Activated effector memory CD4-positive, alpha-beta T cell treated with Interleukin-2 at 50 U/mL for 16 hours (primary cell): ENCODE measurements at places on chromosomes 2 and 18.
A peak's percentile ranks its signal among the peaks of the same experiment; 100 is the strongest.

- DNase-seq = no peak
Measured at GRCh38 chr2:45115181-45115580, 105.9 kb upstream of the SIX2 start.

- no peak for DNase-seq
Measured at GRCh38 chr2:109325570-109325969, 196.6 kb downstream of the SH3RF3 start.

- no peak for DNase-seq
Measured at GRCh38 chr2:168006498-168006897, 240.9 kb downstream of the STK39 start.

- no peak for DNase-seq
Measured at GRCh38 chr2:156625360-156626170, 189.4 kb downstream of the GPD2 start.

GRCh38 chr2:46095830-46096229, 201.4 kb upstream of the EPAS1 start:
- DNase-seq = no peak

GRCh38 chr2:54143780-54144179, 28.4 kb downstream of the ACYP2 start:
- no peak for DNase-seq

DNA sequence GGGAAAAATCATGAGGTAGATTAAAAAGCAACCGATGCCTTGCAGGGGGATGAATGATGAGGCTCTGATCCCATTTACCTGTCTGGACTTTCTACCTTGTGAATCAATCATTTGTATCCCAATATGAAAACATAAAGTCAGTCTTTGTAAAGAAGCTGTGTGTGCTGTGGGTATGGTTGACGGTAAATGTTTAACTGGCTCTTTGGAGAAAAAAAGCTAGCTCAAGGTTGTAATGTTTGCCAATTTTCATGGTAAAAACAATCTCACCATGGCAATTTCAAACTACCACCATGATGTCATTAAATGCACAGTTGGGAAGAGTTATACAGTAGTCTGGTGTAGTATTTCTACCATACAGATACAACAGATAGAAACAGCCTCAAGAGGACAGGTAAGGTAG, 14.6 kb downstream of the TTR start:
- DNase-seq = no peak

GRCh38 chr2:55164534-55165480, 67.3 kb downstream of the CLHC1 start:
- no peak for DNase-seq

DNA sequence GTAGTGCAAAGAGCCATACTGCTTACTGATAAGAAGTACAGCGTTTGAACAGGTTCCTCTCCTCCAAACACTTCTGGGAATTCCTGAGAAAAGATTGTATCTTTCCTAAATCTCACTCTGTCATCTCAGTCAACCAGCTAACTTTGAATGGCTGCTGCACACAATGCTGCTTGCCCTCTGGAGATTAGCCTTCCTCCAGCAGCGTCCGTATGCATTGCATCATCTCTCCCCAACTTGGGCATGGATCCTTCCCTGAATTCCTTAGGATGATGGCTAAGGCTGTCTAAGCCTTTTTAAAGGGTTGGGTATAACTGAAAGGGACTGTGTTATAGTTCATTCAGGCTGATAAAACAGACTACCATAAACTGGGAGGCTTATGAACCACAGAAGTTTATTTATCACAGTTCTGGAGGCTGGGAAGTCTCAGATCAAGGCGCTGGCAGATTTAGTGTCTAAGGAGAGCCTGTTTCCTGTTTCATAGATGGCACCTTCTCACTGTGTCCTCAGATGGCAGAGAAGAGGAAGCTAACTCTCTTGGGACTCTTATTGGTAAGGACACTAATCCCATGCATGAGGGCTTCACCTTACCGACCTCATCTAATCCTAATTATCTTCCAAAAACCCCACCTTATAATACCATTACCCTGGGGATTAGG, 105.3 kb downstream of the PAX3 start:
- no peak for DNase-seq

DNA sequence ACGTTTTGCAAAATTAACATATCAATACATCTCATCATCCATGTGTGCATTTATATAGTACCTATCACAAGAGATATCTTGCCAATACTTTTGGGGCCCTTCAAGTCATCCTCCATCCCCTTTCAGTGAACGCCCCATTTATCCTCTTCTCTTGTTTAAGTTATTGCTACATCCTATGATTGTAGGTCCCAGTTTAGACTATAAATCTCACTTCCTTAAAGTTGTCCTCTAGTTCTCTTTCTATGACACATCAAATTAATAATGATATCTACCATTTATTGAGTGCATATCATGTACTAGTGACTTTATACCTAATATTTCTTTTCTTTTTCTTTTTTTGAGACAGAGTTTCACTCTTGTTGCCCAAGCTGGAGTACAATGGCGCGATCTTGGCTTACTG, 28.8 kb upstream of the FBXO11 start:
- DNase-seq = no peak

DNA sequence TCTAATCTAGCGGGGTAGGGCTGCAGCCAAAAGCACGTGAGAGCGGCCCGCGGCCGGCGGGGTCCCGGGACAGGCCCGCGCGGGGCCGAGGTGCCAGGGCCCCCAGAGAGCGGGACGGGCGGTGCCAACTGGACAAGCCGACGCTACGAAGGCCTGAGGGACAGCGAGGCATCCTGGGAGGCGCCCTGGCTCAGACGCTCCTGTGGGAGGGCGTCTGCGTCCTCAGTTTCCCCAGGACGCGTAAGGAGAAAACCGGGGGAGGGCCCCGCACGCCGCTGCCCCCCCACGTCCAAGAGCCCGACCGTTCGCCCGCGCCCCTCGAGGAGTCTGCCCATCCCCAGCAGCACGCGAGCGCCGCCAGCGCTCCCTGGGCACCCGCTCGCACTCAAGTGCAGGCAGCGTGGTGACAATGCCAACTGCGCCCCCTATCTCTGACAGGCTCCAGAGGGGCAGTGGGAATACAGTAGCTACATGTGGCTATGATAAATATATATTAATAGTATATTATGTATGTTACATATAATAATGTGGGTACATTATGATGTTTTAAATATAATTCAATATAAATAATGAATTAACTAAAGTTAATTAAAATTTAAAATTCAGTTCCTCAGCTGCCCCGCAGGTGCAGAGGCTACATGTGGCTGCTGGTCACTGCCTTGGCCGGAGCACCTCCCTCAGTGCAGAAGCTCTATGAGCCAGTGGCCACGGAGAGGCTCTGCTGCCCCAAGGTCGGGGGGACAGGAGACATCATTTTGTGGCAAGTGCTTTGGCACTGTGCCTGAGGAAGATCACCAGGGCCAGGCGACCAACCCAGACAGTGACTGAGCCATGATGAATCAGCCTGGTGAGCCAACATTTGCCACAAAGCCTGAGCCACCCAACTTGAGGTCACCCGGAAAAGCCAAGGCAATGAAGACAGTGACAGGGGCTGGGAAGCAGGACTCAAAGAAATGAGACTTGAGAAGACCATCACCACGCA, 5.5 kb upstream of the SFT2D3 start:
- no peak for DNase-seq

DNA sequence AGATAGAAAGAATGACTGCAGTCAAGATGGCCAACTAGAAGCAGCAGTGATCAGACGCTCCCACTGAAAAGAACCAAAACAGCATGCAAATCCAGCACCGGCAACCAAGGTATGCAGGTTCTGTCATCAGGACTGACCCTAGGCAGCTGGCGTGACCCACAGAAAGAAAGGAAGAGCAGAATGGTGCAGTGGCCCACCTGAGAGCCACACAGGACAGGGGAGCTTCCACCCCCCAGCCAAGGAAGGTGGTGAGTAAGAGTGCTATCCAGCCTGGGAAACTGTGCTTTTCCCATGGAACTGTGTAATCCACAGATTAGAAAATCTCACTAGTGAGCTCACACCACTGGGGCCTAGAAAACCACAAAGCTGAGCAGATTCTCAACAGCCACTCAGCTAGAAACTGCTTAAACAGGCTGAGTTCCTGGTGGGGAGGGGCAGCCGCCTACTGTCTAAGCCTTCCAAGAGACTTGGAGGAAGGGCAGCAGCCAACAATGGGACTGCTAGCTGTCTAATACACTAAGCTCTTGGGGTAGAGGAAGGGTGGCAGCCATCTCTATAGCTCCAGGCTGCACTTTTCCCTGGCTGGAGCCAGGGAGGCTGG, 127.9 kb downstream of the EVA1A start:
- no peak for DNase-seq

GRCh38 chr2:85355073-85355410, 473 bp downstream of the ELMOD3 start:
- no peak for DNase-seq

- DNase-seq = no peak
Measured at GRCh38 chr2:60412620-60413019, 140.8 kb downstream of the BCL11A start.

DNA sequence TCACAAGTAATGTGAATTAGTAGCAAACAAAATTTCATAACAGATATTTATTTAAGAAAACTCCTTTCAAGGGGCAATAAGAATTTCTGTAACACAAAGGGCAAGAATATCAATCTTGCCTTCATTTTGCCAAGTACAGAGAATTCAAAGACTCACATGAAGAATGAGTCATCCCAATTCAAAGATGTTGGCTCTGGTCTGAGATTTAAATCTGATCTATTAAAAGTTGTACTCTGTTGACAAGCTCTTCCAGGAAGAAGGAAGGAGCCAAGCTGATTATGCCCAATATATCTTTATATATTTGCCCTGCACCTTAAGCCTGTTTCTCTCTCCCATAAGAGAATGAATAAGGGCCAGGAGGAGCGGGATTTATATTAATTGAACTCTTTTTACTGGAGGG, 55.9 kb upstream of the RPE start:
- no peak for DNase-seq

DNA sequence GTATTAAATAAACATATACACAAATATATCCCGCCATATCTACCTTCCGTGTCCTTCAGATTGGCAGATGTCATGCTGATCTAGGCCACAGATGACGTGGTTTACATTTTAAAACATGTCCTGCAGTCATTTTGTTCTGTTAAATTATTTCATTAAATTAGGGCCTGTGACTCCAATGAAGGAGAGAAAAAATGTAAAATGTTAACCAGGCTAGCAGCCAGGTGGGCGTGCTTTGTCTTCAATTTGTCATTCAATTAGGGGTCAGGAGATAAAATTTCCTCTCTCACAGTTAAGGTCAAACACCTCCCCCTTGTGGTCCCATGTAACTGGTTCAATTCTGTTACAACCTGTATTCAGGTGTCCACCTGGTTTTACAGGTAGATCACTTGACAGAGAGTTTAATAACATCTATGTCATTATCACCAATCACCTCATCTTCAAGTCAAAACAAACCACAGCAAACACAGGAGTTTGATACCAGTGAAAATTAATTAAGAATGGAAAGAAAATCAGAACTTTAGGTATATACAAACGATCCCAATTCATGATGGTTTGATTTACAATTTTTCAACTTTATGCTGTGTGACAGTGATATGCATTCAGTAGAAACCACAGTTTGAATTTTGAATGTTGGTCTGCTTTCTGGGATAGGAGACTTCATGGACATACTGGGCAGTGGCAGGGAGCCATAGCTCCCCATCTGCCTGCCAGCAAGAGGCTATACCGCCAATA, 339.4 kb downstream of the CMPK2 start:
- no peak for DNase-seq

GRCh38 chr2:172288603-172289002, 138.8 kb upstream of the ITGA6 start:
- peak; percentile 14 for DNase-seq

- no peak for DNase-seq
Measured at GRCh38 chr2:173354073-173354581, 545 bp upstream of the CDCA7 start.

- no peak for DNase-seq
Measured at GRCh38 chr18:80202264-80202998, 44.9 kb downstream of the PARD6G start.

DNA sequence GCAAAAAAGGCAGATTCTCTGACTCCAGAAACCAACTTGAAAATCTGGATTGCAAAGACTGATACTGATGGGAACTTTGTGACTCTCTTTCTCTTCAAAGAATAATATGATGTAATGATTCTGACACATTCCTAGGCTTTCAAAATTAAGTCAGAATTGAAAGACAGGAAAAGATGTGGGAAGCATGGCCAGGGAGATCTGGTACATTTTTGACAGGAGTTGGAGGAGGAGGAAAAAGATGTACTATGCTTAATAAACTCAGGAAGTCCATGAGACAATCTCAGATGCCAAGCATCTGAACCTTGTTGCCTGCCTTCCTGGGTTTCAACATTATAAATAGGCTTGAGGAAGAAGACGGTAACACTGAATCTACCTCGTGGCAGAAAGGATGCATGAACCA, 34.2 kb downstream of the KLF7 start:
- no peak for DNase-seq

DNA sequence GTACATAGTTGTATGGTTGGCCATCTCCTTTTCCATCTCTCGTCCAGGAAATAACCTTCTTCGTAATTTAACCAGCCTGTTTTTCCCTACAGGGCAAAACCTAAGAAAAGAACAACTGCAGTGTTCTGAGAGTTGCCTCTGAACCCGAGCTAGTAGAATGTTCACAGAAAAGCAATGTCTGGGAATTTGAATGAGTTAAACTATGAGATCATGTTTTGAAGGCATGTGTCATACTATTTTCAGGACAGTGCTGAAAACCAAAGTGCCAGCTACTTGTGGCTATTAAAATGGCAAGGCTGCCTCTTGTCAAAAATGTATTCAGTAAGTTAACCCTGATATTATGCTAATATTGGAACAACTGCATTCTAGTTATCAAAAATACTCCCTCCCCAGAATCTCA, 482.9 kb upstream of the SPRED2 start:
- DNase-seq = no peak

DNA sequence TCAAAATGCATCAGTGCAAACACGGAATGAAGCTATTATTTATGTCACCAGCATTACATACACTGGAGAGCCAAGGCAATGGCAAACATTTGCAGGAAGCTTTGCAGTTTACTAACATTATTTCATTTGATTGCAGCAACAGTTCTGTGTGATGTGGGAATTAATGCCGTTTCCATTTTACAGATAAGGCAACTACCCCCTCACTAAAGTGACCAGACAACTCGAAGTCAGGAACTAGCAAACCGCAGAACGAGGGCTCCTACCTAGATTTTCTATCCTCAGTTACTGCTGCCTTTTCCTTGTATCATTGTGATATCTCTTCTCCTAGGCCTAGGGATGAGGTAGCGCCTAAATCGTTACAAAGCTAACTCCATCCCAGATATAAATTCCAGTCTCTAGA, 85.5 kb downstream of the COLEC12 start:
- DNase-seq = no peak

- no peak for DNase-seq
Measured at GRCh38 chr2:9278439-9278838, 71.8 kb downstream of the ASAP2 start.

- DNase-seq = no peak
Measured at GRCh38 chr2:42856891-42857632, 64.7 kb upstream of the HAAO start.

DNA sequence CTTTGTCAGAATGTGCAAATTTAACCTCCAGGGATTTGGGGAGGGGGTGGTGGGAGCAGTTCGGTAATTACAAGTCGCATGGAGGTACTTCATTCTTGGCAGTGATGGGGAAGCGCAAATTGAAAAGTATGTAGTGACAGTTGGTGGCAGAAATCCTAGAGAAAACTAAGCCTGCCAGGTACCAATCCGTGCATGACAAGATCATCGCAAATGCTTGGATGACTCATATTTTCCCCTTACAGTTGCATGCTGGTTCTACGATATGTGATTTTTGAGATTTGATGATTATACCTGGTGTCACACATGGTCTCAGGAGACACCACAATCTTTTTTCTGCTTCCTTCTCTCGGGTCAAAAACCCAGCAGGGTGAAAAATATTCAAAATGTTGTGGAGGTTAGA, 479.7 kb upstream of the ID2 start:
- no peak for DNase-seq
